ENCODE measurements at places on chromosomes 11 and 22. TPM values are rescaled to one million over a fixed set of nuclear protein-coding genes. Genes with fewer than 3 reads are reported as not detected.

OSBP gene
- 46.5 TPM for total RNA-seq

LRRC75B gene
- total RNA-seq: 3.4 TPM

TRIM48 gene
- total RNA-seq: not detected

GAS2 gene
- 5.8 TPM for total RNA-seq

MDK gene
- total RNA-seq: 635 TPM

TPBGL gene
- total RNA-seq: 0.32 TPM
